ENCODE measurements at places on chromosomes 3 and 15.

- peak; percentile 71 for DNase-seq
Observed at GRCh38 chr15:66773129-66773873, 71.3 kb downstream of the SMAD6 start.

- DNase-seq = peak; percentile 55
Observed at GRCh38 chr3:157436583-157437291, at the start of gene PTX3. Gene PTX3 (plus strand): TSS chr3:157436850. CDS start chr3:157436934, 84 bp downstream.

GRCh38 chr3:89613241-89613640, 505.8 kb downstream of the EPHA3 start:
- DNase-seq = no peak

- peak; percentile 56 for DNase-seq
Observed at GRCh38 chr15:96325541-96326327, 4.8 kb upstream of the NR2F2 start.

GRCh38 chr15:82021992-82022391, 23.8 kb downstream of the MEX3B start:
- no peak for DNase-seq

Data from ACHN (cell line).